Diencephalon (tissue), 1 donor: ENCODE measurements at places on chromosomes 7 and 10. TPM values are rescaled to one million over a fixed set of nuclear protein-coding genes. Genes with fewer than 3 reads are reported as not detected.

The ZC3HAV1 gene
- total RNA-seq = 9.5 TPM

The PARD3 gene
- 76.4 TPM for total RNA-seq

The CTTNBP2 gene
- 25.4 TPM for total RNA-seq

The ZNF722 gene
- not detected for total RNA-seq

The LIPM gene
- not detected for total RNA-seq

The AQP1 gene
- 7.6 TPM for total RNA-seq

The HOXA1 gene
- total RNA-seq = not detected

The LRRC61 gene
- 12.9 TPM for total RNA-seq

The SKIDA1 gene
- 6.9 TPM for total RNA-seq

The UPK3BL1 gene
- 28.8 TPM for total RNA-seq

The FAM20C gene
- 30.7 TPM for total RNA-seq

The PPP1R3C gene
- 47.3 TPM for total RNA-seq

The SH3PXD2A gene
- total RNA-seq = 10.8 TPM

The HECW1 gene
- total RNA-seq = 48.0 TPM

The ZNF727 gene
- total RNA-seq = 1.6 TPM

The MOSPD3 gene
- total RNA-seq = 11.3 TPM

The GPR85 gene
- 106 TPM for total RNA-seq

The EPDR1 gene
- total RNA-seq = 33.7 TPM

The RBP3 gene
- total RNA-seq = not detected

The OR13A1 gene
- not detected for total RNA-seq
